Motor neuron (in vitro differentiated cells): ENCODE measurements at places on chromosomes 12 and 14. TPM values are rescaled to one million over a fixed set of nuclear protein-coding genes. Genes with fewer than 3 reads are reported as not detected.

C14orf180 gene
- total RNA-seq = 0.31 and 0.33 TPM in 2 replicates

MLH3 gene
- 36.1 and 37.4 TPM in 2 replicates for total RNA-seq

CMKLR1 gene
- total RNA-seq = 0.21 and 0.32 TPM in 2 replicates

FBLN5 gene
- total RNA-seq = 6.4 and 8.2 TPM in 2 replicates

CD163 gene
- 87.7 and 91.8 TPM in 2 replicates for total RNA-seq

PSME2 gene
- 108 TPM in 2 replicates for total RNA-seq

PIWIL1 gene
- 0.05 and 0.57 TPM in 2 replicates for total RNA-seq

INHBC gene
- 0.23 and 0.38 TPM in 2 replicates for total RNA-seq

MFAP5 gene
- total RNA-seq = 1.6 and 1.9 TPM in 2 replicates

ZFYVE1 gene
- total RNA-seq = 12.2 and 13.6 TPM in 2 replicates

MAP3K9 gene
- 11.8 and 12.3 TPM in 2 replicates for total RNA-seq

SYCP3 gene
- 0.50 and 0.88 TPM in 2 replicates for total RNA-seq

BDKRB2 gene
- total RNA-seq = 234 and 238 TPM in 2 replicates

PTPRO gene
- 26.2 and 29.7 TPM in 2 replicates for total RNA-seq

HOXC5 gene
- total RNA-seq = 5.3 and 6.0 TPM in 2 replicates

CD4 gene
- total RNA-seq = 0.49 and 0.75 TPM in 2 replicates

ARMH4 gene
- 15.8 and 29.8 TPM in 2 replicates for total RNA-seq

GUCY2C gene
- not detected in 2 replicates for total RNA-seq

CDKN3 gene
- 11.7 and 16.9 TPM in 2 replicates for total RNA-seq

AICDA gene
- 0.59 TPM in 1 of 2 replicates, not detected in the other for total RNA-seq

ART4 gene
- total RNA-seq = 0.25 and 0.32 TPM in 2 replicates

KRT74 gene
- total RNA-seq = not detected in 2 replicates

RDH16 gene
- 1.5 and 1.7 TPM in 2 replicates for total RNA-seq

FITM1 gene
- 0.79 and 2.2 TPM in 2 replicates for total RNA-seq

PRKD1 gene
- total RNA-seq = 2.8 and 4.5 TPM in 2 replicates

RBMS2 gene
- total RNA-seq = 3.1 and 6.7 TPM in 2 replicates

ZCRB1 gene
- 50.0 and 70.0 TPM in 2 replicates for total RNA-seq

IAPP gene
- total RNA-seq = 0.25 and 0.32 TPM in 2 replicates

KLRC1 gene
- not detected in 2 replicates for total RNA-seq

KCNH3 gene
- total RNA-seq = 1.00 and 1.4 TPM in 2 replicates

PDE6H gene
- not detected in 2 replicates for total RNA-seq

FGD6 gene
- 4.9 and 5.0 TPM in 2 replicates for total RNA-seq

FBRSL1 gene
- 13.8 and 18.3 TPM in 2 replicates for total RNA-seq

DGKA gene
- total RNA-seq = 29.5 and 30.8 TPM in 2 replicates

ACOT4 gene
- total RNA-seq = 0.23 TPM in 1 of 2 replicates, not detected in the other

SLC25A47 gene
- total RNA-seq = 0.52 and 0.58 TPM in 2 replicates

ERP27 gene
- 0.96 TPM in 1 of 2 replicates, not detected in the other for total RNA-seq

AMN gene
- total RNA-seq = 0.32 and 0.42 TPM in 2 replicates

HOXC13 gene
- not detected in 2 replicates for total RNA-seq

ANO2 gene
- 75.7 and 81.8 TPM in 2 replicates for total RNA-seq

HDAC7 gene
- total RNA-seq = 17.9 and 18.9 TPM in 2 replicates

DCN gene
- 52.8 and 58.5 TPM in 2 replicates for total RNA-seq

MNAT1 gene
- 69.2 and 77.4 TPM in 2 replicates for total RNA-seq

RFX4 gene
- 17.3 and 20.4 TPM in 2 replicates for total RNA-seq

RERGL gene
- not detected in 2 replicates for total RNA-seq

KRT77 gene
- total RNA-seq = 0.56 TPM in 1 of 2 replicates, not detected in the other
